ENCODE measurements at places on chromosomes 7 and 10.

DNA sequence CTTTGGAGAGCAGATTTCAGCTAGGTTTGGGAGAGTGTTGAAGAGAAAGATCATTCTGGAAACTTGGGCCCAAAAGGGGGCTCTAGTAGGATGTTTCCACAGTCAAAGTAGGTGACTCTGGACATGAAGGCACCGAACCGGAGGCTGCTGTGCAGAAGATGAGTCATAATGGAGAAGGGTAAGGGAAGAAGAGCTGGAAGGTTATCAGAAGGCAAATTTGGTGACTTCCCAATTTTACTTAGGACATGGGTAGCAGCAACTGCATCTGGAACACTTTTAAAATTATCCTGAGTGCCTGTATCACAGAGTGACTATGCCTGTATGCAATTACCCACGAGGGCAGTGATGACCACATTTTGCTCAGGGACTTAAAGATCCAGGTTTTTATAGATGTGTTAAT, 38.8 kb downstream of the PIK3AP1 start:
- DNase-seq = no peak

- DNase-seq = no peak
Measured at GRCh38 chr10:48556713-48557112, 48.2 kb downstream of the ARHGAP22 start.

- DNase-seq = no peak
Measured at GRCh38 chr10:127027786-127028185, 122.6 kb downstream of the DOCK1 start.

DNA sequence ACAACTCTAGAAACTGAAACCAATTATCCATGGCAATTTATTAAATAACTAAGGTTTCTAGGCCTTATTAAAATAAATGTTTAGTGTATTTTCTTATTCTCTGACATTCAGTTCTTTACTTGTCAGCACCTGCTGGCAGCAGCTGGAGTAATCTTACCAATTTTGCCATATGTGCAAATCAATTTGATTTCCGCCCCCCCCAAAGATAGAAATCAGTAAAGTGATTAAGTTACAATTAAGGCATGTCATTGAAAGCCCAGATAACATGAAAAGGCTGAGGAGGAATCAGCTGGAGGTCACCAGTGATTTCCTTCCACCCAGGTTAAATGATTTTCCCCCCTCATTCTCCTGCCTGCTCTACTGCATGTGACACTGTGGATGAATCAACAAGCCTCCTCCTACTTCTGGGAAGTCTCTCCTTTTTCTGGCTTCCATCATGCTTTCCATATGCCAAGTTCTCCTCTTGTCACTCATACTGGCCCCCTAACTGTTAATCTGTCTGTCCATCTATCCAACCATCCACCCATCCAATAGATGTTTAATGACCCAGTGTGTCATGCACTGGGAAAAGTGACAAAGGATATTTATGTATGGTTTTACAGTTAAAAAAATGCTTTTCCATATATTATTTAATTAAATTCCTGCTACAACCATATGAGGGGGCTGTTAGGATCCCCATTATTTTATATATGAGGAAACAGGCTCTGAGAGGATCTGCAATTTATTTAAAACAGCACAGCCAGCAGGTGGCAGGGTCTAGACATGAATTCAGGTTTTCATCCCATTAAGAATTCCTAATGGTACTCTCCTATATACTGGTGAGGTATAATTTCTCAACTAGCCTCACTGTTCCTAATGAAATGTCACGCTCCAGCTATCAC, 116.5 kb downstream of the ATXN7L1 start:
- DNase-seq = no peak

- no peak for DNase-seq
Measured at GRCh38 chr10:78664929-78665553, 403.7 kb upstream of the ZMIZ1 start.

DNA sequence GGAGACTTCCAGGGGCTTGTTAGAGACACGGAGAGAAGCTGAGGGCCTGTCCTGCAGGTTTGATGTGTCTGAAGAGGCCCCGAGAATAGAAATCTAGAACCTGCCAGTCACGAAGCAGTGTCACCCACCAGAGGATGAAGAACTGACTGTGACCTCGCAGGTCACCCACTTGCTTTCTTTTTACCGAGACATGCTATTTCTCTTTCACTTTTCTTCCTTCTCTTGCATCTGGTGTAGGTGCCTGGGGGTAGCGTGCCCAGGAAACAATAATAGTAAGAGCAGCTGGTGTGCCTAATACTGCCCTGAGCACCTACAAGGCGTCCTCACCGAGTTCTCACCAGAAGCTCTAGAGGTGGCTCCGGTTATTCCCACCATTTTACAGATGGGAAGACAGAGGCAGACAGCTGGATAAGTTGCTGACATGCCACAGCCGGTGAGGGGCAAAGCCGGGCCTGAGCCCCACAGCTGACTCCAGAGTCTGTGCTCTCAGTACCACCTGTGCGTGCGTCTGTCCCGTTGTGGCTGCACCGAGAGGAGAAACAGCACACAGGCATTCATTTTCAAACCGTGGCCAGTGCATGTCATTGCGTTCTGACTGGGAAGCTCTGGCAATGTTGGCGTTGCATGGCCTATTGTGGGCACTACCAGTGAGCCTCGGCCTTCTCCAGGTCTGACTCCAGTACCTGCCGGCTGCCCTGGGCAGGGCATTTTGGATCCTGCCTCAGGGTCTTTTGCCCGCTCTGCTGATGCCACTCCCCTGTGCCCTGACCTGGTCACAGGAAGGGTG, 7.8 kb downstream of the CHST3 start:
- DNase-seq = no peak

DNA sequence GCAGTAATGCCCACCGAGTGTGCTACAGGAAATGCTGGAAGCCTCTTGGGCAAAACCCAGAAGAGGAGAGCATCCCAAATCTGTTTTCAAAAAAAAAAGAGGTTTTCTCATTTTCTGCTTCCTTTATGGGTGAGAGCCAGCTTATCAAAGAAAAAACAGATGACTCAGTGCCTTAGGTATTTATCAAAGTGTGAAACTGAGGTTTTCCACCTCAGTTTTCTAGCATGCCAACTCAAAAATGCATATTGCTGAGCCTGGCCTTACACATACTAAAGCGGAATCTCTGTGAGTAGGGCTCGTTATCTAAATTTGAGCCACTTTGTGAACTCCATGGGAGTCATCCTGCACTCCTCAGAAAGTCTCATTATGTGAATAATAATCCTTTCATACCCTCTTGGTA, 705.1 kb downstream of the SUGCT start:
- no peak for DNase-seq

- no peak for DNase-seq
Measured at GRCh38 chr10:82318534-82318933, 443.5 kb downstream of the NRG3 start.

DNA sequence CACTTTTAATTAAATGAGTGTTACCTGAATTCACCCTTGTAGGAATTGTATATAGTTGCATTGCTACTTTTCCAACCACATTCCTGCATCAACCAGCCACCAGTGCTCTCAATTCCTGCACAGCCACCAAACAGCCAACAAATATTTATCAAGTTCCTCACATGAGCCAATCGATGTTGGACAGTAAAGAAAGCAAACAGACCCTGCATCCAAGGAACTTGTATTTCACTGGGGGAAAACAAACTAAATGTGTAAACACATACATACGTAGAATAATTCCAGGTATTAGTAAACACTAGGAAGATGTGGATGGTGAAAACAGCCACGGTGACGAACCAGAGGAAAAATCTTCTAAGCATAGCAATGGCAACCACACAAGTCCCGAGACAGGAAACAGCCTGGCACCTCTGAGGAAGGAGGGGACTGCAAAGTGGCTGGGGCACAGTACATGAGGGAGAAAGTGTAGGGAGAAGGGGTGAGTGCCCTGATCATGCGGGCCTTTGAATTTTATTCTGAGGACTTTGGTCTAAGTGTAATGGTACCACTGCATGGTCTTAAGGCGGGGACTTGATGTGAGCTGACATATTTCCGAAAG, 111.2 kb downstream of the XRCC2 start:
- no peak for DNase-seq

GRCh38 chr10:23111517-23112286, 16.3 kb downstream of the MSRB2 start:
- DNase-seq = no peak

- no peak for DNase-seq
Measured at GRCh38 chr7:26673271-26673670, 191.1 kb downstream of the SKAP2 start.

DNA sequence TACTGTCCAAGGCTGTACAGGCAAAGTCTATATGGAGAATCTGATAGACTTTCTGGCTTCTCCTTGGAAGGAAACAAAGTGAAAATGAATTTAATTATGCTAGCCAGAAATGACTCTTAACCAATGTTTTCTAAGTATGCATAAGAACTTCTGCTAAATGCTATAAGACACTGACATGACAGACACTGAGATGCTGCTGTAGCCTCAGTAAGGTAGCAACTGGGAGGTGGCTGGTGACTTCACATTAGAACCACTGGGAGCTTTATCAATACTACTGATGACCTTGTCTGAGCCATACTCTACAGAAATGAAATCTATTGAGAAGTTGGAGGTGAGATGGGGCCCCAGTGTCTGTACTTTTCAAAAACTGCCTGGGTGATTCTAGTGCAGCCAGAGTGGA, 188.6 kb downstream of the ZNF365 start:
- no peak for DNase-seq

DNA sequence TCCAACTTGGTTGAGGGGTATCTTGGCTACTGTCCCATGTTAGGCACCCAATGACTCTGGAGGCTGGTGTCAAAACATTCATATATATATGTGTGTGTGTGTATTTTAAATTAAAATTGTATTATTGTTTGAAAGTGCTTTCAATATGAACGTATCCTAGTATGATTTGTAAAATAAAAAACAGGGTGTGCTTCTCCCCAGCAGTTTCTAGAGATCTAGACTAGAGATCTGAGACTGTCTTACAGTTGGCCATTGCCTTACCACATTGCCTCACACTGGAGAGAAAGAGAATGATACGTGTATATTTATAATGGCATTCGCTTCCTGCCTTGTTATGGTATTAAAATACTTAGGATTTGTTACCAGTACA, 1.2 kb downstream of the BAG3 start:
- DNase-seq = no peak

DNA sequence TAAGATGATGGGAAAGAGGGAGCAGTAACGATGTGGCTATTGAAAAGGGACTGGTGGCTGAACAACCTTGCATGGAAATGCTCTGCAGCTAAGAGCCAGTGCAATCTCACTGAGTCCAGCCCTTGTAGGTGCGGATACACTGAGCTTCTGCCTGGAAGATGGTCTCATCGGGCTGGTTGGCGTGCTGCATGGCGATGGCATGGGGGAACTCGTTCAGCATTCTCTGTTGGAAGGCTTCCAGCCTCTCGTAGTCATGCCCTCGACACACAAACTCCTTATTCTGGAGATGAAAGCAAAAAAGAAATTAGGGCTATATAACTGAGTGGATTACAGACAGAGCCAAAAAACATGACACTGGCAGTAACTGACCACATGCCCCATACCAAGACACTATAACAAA, 197.8 kb upstream of the IMMP2L start:
- DNase-seq = no peak

DNA sequence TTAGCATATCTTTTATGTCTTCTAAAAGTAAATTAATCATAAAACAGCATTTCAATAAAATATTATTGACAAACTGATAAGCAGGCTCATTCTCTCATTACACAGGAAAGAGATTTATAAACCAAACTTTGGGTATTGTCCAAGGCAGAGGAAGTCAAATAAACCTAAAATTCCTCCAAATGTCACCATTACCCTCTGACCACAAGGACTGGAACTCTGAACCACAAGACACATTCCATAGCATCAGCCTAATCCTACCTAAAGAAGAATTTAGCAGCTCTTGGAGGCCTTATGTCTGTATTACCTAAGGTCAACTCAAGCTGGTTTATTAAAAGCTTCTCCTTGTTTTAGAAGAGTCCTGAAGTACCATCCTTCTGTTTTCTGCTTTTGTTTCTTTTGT, 82.4 kb upstream of the SLC13A1 start:
- DNase-seq = no peak

DNA sequence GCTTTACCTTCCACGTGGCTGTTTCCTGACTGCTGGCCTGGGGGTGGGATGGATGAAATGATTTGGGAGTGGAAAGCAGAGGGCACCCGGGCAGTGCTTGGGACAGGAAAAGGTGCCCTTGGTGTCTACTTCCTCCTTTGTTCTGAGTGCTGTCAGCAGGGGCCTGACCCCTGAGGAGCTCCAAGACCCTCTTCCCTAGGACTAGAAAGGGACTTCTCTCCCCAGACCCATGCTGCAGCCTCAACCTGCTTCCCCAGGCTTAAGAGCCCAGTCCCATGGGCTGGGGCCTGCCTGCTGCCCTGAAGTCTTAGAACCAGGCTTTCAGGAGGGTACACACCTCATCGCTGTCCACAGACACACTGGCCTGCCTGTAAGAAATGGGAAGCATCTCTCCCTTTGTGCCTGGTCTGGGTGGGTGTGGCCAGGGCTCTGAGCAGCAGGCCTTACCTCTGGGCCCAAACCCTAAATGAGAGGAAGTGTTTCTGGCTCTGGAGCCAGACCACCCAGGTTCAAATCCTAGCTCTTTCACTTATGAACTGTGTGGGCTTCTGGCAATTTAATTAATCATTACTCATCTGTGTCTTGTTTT, 12.9 kb downstream of the CDH23 start:
- no peak for DNase-seq

- no peak for DNase-seq
Measured at GRCh38 chr7:70700941-70701425, 431.0 kb upstream of the GALNT17 start.

DNA sequence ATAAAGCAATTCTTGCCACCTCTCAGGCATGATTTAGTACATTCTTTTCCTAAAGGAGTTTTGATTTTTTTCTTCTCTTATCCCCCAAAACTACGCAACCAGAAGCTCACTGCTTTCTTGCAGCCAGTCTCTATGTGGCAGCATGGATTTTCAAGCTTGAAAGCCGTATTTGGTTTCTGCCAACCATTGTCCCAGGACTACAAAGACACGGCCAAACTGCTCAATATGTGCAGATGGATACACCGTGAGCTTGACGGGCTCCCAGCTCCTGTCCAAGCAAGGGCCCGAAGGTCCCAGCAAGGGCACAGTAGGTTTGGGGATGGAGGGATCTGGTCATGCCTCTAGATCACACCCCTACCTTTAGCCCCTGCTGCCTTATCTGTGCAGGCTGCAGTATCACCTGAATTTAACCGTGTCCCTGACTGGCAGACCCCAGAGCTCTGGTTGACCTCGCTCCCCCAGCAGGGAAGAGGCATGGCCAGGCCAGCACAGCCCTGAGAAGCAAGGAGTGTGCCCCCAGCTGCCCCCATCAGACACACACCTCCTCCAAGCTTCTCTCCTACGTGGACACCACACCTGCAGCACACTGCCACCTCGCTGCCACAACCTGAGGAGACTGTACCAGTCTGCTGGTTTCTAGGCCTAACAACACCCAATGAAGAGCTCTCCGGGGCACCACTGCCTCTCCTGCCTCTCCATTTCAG, 86.8 kb downstream of the COBL start:
- DNase-seq = no peak

- DNase-seq = no peak
Measured at GRCh38 chr10:86049442-86049841, 317.2 kb downstream of the GRID1 start.
